Stimulated activated CD8-positive, alpha-beta memory T cell treated with anti-CD3 and anti-CD28 coated beads, Interleukin-12 subunit alpha, Interleukin-12 subunit beta, amount 100 ng/mL, for 1 hour (primary cell): ENCODE measurements at places on chromosomes 16 and 17.
A peak's percentile ranks its signal among the peaks of the same experiment; 100 is the strongest.

- no peak for DNase-seq
Observed at GRCh38 chr17:65774787-65775186, 213.3 kb upstream of the AXIN2 start.

DNA sequence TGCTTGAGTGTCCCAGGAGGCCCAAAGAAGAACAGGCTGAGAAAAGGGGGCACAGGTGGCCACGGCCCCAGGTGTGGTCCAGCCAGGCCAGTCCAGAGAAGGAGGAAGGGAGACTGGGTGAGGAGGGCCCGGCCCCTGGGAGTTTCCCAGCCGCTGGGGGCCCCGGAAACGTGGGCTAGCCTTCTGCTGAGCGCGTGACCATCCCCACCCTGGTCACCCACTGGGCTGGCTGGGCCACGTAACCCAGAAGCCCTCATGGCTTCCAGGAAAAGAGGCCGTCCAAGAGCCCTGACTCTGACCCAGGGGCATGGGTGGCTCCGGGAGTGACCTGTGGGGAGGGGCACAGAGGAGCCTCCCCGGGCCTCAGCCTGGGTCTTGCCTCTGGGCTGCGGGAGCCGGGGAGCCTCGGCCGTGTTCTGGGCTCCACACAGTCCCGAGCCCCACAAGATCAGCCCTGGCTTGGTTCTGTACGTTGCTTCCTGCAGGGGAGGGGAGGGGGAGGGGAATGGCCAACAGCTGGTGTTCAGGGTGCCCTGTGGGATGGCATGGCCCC, 29.8 kb upstream of the ACSF3 start:
- DNase-seq = no peak

DNA sequence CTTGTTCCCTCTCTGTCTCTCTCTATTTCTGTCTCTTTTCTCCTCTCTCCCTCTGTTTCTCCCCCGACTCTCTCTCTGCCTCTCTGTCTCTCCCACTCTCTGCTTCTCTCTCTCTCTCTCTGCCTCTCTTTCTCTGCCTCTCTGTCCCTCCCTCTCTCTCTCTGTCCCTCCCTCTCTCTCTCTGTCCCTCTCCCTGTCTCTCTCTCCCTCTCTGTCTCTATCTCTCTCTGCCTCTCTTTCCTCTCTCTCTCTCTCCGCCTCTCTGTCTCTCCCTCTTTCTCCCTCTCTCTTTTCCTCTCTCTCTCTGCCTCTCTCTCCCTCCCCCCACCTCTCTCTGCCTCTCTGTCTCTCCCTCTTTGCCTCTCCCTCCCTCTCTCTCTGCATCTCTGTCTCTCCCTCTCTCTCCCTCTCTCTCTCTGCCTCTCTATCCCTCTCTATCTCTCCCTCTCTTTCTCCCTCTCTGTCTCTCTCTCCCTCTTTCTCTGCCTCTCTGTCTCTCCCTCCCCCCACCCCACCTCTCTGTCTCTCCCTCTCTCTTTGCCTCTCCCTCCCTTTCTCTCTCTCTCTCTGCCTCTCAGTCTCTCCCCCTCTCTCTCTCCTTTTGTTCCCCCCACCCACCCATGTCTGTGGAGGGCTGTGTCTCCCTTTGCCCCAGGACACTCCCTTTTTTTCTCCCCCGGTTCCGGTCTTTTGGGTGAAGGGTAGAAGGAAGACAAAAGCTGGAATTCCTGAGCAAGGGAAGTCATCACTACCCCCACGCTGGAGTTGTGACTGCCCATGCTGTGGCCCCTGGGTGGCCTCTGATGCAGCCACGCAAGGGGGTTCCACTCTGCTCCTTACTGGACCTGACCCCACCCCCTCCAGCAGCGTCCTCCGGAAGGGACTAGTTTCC, 27.1 kb upstream of the MGAT5B start:
- DNase-seq = no peak

- no peak for DNase-seq
Observed at GRCh38 chr16:53678155-53678554, 25.5 kb downstream of the RPGRIP1L start.

DNA sequence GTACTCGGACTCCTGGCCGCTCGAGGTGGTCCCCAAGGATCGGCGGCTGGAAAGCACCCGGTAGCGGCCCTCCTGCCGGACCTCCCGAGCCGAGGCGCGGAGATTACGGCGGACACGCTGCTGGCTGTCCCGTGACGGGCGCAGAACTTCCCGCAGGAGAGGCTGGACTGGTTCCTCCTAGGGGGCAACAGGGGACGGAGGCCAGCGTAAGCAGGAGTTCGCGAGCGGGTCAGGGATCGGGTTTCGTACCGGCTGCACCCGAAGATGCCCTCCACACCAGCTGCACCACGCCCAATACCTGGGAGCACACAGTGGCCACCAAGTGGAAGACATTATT, 341 bp downstream of the SLC7A6OS start:
- no peak for DNase-seq

GRCh38 chr16:56163938-56164337, 27.4 kb upstream of the GNAO1 start:
- no peak for DNase-seq

DNA sequence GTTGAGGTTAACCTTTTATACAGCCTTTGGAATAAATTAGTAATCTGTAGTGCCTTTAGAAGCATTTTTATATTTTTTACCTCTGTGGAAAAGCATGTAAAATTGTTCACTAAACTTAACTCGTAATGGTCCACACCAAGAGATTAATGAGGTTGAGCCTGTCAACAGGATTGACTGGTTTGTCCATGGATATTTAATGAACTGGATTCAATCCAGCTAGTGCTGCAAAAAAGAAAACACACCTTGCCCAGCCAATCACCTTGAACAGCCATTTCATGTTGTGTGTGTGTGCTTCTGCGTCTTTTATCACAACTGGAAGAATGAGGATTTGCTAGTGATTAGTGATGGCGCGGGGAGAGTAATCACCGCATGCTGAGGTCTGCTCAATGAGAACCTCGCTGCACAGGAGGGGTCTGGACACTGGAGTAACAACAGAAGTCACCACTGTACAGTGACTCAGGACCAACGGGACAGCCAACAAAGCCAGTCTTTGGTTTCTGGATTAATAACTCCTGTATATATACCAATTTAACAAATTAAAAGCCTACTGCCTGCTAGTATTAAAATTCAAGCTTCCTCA, 33.7 kb downstream of the LITAFD start:
- no peak for DNase-seq

DNA sequence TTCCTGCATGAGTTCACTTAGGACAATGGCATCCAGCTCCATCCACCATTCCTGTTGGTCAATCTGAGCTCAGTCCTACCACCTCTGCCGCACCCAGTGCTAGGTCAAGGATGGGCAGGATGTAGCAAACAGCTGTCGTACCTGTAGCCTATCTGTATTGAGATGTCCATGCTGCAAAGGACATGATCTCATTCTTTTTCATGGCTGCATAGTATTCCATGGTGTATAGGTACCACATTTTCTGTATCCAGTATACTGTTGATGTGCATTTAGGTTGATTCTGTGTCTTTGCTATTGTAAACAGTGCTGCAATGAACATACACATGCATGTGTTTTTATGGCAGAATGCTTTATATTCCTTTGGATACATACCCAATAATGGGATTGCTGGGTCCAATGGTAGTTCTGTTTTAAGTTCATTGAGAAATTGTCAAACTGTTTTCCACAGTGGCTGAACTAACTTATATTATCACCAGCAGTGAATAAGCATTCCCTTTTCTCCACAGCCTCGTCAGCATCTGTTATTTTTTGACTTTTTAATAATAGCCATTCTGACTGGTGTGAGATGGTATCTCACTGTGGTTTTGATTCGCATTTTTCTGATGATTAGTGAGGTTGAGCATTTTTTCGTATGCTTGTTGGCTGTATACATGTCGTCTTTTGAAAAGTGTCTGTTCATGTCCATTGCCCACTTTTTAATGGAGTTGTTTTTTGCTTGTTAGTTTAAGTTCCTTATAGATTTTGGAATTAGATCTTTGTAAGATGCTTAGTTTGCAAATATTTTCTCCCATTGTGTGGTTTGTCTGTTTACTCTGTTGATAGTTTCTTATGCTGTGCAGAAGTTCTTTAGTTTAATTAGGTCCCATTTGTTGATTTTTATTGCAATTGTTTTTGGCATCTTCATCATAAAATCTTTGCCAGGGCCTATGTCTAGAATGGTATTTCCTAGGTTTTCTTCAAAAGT, 7.2 kb upstream of the MRTFB start:
- DNase-seq = no peak

GRCh38 chr16:30368122-30368791, 2.0 kb downstream of the TBC1D10B start:
- DNase-seq = no peak

DNA sequence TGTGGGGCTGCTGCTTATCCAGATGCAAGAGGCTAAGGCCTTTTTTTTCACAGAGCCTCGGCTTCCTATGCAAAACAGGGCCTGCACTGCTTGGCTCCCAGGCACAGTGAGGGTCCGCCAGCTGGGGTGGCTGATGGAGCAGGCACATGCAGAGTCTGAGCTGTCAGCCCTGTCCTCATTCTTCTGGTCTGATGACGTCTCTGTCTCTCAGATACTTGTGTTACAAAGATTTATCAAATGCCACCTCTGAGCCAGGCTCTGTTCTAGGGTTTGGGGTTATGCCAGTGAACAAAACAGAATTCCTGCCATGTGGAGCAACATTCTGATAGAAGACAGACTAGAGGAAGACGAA, 4.8 kb downstream of the RNF40 start:
- DNase-seq = no peak

DNA sequence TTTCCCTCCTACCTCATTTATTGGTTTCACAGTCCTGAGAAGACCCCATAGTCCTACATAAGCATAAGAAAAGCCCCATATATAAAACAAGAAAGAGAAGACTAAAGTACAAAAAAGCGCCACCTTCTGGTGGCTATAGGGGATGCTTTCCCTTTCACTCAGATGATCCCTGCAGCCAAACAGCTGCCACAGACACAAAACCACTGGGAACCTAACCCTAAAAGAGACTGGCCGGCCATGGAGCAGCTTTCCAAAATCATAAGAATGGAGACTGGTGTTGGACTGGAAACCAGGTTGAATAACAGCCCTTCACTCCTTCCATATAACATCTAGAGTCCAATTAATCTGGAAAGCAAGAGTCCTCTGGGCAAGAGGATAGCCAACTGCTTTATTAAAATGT, 11.4 kb downstream of the DYNC1LI2 start:
- DNase-seq = no peak

GRCh38 chr17:76515274-76515949, 14.2 kb upstream of the RHBDF2 start:
- DNase-seq = peak; percentile 64

GRCh38 chr16:66947302-66948065, 12.2 kb downstream of the CES2 start:
- DNase-seq = peak; percentile 74

GRCh38 chr16:21613361-21613760, 14.0 kb downstream of the METTL9 start:
- DNase-seq = no peak

GRCh38 chr17:77107506-77108433, 33.0 kb upstream of the SEC14L1 start:
- peak; percentile 53 for DNase-seq

DNA sequence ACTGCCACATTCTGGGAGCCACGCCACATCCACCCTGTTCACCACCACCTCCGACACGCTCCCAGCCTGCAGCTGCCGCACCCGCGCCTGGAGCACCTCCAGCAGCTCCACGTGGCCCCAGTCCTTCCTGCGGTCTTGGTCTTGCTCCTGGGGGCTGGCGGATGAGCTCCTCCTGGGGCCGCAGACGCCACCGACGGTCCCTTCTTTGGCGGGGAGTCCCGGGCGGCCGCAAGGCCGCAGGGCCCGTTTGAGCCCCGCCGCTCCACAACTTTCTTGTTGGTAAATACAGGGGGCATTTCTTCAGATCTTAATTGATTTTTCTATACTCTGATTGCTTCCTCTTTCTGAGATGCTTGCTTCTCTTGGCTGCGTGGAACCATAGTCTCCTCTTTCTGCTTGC, 75.3 kb upstream of the MED13 start:
- DNase-seq = no peak

- DNase-seq = no peak
Observed at GRCh38 chr17:48636177-48637018, 10.2 kb upstream of the HOXB9 start.
